Fibroblast of the aortic adventitia (primary cell): ENCODE measurements at places on chromosomes 3 and 15.

DNA sequence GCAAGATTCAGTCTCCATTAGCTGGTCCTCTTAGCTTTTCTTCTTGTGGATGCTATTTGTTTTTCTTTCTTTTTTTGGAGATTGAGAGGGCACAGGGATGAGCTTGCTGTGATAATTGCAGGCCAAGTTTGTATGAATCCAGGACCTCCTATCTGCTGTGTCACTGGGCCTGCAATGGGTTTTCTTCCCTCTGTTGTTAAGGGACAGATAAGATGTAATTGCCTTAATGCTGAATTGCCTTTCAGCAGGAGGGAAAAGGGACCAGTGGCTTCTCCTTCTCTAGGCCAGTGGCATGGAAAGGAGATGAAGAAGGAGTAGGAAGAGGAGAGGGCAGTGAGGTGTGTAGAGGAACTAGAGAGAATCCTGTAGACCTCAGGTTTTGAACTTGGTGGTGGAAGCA, 29.9 kb downstream of the PTPRG start:
- no peak for DNase-seq

DNA sequence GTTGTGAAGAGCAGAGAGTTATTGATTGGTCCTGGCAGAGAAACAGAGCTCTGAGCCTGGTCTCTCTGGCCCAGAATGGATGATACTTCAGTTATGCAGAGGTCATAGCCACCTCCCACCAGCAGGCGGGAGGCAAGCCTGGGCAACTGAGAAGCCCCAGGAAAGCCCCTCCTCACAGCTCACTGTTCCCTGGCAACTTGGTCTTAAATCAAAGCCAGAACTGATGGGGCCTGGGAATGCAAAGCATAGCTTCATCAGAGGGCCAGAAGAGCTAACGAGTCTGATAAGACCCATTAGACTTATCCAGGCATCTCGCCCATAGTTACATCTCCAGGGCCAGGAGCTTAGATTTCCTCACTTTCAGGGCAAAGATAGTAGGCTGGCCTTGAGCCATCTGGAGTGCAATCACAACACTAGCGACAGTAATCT, 5.5 kb upstream of the COLQ start:
- DNase-seq: peak; percentile 88

DNA sequence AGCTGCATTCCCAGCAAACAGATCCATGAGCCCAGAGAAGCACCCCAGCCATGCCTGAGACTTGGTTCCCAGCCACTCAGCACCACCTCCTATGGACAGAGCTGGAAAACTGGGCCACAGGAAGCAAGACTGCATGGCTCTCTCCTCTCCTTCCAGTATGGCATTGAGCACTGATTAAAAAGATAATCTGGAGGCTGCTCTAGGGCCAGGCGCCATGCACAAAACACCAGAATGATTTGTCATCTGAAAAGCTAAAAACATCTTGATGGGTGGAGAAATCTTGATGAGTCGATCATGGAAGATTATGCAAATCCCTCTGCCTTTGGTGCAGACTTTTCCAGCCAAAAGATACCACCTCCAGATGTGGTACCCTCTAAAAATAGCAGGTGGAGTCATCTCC, 62.7 kb upstream of the MRPS22 start:
- peak; percentile 58 for DNase-seq

- DNase-seq: no peak
These were observed 78.6 kb downstream of the ADAMTS7 start for GRCh38 chr15:78732634-78733033.

DNA sequence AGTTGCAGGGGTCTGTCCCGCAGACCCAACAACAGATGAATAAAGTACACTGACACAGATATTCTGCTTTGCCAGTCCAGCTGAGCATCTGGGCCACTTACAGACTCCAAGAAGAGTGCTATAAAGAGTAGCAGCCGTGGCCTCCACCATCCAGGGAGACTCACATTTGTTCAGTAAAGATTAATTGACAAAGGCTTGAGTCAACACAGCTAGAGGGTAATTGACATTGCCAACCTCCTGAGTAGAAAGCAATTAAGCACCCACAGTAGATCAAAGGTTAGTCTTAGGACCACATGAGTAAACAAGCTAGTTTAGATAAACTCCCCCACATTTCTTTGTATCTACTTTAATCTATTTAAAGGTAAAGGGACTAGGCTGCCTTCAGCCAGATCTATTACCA, 16.3 kb upstream of the CRTC3 start:
- DNase-seq: no peak

- DNase-seq: no peak
These were observed 48.4 kb upstream of the GRIP2 start for GRCh38 chr3:14588425-14589112.

DNA sequence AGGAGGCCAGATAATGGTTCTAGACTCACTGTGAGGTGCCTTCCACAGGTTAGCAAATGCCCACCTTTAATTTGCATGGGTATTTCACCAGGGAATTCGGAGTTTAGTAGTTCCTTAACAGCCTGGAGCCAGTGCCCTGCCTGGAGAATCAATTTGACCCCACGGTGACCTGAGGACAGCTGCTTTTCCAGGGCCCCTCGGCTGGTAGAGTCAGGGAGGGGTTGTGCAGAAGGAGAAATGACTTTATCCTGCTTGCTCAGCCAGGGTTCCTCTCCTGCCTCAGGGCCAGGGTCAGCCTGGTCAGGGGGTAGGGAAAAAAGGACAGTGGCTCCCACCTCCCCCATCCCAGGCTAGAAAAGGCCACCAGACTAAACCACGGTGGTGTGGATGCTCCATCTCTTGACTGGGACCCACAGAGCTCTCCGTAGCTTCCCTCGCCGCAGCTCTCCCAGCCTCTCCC, 12.0 kb downstream of the DLL4 start:
- no peak for DNase-seq

DNA sequence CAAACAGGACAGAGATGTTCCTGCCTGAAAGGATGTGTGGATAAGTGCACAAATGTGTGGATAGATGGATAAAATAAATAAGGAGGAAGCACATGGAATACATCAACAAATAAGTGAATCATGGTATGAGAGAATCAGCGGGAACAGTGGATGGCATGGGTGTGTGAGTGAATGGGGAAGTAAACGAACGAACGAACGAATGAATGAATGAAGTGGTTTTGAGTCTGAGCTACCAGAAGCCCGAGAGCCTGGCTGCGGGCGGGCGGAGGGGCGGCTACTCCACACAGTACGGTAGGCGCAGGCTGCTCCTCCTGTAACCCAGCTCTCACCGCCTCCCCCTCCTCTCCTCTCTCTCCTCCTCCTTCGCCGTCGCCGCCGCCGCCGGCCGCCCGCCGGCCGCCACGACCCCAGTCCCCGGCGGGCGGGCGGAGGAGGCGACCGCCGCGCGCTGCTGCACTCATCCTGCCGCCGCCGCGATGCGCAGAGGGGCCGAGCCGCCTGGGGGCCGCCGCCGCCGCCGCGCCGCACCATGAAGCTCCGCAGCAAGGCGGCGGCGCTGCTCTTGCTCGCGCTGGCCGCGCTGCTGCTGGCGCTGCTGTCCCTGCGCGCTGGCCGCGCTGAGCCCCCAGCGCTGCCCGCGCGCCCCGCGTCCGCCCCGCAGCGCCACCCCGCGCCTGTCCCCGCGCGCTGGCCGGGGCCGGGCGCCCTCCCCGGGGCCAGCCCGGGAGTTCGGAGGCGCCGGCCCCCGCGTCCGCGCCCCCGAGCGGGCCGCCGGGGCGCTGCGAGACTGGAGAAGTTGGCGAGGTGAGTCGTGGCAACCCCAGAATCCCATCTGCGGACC, at the start of gene GXYLT2:
GXYLT2 (plus strand) TSS at position 342 of the 841 bp plus-strand sequence; CDS start at position 530, 188 bp downstream.
- DNase-seq: peak; percentile 73

DNA sequence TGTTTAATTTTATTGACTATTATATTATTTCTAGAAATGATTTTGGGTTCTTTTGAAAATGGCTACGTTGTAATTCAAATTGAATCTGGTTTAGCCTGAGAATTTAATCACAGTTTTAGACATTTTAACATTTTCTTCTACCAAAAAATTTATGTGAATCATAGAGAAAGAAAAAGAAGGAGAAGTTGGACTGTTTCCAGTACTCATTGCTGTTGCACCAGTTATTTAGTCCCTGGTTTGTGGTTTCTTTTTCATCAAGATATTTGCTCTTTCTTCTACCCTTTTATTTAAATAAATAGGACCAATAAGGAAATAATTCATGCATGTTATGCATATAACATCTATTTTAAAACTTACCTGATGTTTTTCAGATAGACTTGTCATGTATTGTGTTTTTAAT, 1337.1 kb downstream of the ROBO1 start:
- no peak for DNase-seq

- DNase-seq: no peak
These were observed 843.9 kb upstream of the DPPA4 start for GRCh38 chr3:110181226-110181625.

- DNase-seq: no peak
These were observed 138.1 kb upstream of the RAP2B start for GRCh38 chr3:153023896-153024295.

DNA sequence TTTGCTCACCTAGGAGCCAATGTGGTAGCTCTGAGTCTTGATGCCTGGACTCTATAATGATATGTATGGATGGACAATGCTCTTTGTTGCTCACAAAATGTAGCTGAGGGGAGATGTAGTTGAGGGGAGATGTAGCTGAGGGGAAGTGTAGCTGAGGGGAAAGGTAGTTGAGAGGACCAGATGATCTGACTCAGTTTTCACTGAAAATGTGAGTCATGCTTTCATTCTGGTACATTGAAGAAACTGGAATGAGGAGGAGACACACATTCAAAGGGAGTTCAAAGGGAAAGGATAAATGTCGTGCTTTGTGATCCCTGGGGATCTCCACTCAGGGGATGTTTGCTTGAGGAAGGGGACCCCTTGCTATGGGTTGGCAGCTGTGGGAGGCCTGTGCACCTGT, 302.9 kb upstream of the TRIM42 start:
- DNase-seq: no peak

DNA sequence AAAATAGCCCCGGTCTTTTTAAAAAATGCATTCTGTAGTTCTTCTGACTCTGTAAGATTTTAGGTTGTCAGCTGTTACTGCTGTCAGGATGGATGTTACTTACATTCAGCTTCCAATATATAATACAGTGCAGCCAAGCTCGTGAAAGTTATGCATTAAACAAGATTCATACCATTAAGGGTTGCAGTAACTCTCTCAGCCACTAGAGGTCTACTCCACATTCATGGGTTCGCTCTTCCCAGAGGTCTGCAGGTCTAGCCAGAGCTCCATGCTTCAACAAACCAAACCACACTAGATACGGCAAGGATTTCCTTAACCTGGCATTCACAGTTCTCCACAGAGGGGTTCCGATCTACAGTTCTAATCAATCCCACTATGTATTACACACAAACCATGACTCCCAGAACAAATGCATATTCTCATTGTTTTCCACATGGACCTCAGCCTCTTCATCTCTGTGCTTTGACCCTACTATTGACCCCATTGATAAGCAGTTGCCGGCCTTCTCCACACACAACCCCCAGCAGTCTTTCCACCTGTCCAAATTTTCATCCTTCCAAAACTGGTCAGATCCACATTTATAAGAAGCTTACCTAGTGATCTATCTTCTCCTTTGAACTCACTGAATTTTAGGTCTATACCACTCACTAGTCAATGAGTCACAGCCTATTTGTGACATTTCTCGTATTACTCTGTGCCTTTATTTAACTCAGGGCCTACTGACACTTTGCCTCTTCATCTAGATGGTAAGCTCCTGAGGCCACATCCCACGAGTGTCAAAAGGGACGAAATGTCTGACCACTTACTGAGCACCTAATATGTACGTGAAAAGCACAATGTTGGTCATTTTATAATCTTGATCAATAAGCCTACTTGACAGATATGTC, 33.7 kb downstream of the RORA start:
- DNase-seq: peak; percentile 55

DNA sequence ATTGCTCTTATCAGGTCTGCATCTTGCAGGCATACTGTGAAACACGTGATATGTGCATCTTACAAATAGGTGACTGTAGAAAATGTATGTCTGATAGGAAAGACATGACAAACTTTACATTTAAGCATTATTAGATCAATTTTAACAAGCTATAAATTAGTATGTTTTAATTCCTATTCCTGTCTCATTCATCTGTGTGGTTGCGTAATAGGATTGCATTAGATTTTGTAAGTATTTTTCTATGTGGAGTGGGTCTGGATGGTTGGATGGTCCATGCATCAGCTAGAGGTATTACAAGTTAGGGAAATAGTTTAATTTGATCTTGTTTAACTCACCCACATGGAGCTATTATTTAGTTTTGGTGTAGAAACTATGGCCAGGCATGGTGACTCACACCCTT, 18.8 kb downstream of the ASTE1 start:
- no peak for DNase-seq

- no peak for DNase-seq
These were observed 82.2 kb downstream of the CPN2 start for GRCh38 chr3:194268654-194269512.

GRCh38 chr3:43707998-43708397, 17.3 kb downstream of the ABHD5 start:
- peak; percentile 89 for DNase-seq

DNA sequence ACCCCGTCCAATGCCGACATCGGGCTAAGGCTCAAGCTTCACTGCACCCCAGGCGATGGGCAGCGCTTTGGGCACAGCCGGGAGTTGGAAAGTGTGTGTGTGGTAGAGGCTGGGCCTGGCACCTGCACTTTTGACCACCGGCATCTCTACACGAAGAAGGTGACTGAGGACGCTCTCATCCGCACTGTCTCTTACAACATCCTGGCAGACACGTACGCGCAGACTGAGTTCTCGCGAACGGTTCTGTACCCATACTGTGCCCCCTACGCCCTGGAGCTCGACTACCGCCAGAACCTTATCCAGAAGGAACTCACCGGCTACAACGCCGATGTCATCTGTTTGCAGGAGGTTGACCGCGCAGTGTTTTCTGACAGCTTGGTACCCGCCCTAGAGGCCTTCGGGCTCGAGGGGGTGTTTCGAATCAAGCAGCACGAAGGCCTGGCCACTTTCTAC, 1.0 kb downstream of the PDE12 start:
- peak; percentile 31 for DNase-seq

GRCh38 chr15:99507504-99508310, 58.1 kb upstream of the MEF2A start:
- DNase-seq: peak; percentile 95

DNA sequence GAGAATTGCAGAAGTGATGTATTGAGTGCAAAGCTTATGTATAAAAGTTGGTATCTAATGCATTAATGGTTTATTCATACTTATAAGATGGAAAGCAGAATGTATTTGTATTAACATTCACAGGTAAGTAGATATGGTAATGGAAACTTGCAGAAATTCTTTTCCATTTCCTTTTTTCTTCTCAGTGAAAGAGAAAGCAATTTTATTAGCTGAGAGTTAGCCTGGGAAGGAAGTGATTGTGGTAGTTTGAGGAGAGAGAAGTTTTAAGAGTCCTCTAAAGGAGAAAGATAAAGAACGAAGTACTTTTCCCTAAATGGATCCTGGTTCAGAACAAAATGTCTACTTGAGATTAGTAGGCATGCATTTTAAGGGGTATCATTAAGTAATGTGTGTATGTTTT, 60.1 kb upstream of the OSTN start:
- DNase-seq: no peak

- no peak for DNase-seq
These were observed 669.6 kb upstream of the DPPA4 start for GRCh38 chr3:110006913-110007312.

DNA sequence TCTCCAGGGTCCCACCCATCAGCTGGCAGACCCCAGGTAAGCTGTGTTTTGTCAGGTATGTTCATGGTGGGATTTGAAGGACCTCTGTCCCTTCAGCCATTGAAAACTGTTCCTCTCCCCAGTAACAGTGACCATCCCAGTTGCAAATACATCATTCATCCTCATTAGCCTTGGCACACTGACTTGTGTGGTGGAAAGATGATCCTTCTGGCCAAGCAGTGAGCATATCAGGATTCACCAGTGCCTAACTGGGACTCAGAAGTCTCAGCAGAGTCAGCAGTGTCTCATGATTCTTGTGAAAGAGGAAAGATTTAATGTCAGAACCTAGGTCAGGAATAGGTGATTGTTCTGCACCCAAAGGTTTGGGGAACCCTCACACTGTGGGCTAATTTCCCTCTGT, 90.2 kb downstream of the DNAJB8 start:
- DNase-seq: no peak
